ENCODE measurements at places on chromosomes 3 and 15.

- no peak for DNase-seq
These were observed 2.8 kb downstream of the DUSP7 start for GRCh38 chr3:52053307-52054304.

GRCh38 chr15:58484791-58485600 is 53.2 kb downstream of the LIPC start:
- no peak for DNase-seq

GRCh38 chr3:127789051-127789450 is 33.3 kb downstream of the MGLL start:
- no peak for DNase-seq

GRCh38 chr3:103052236-103052830 is 617.5 kb downstream of the ZPLD1 start:
- no peak for DNase-seq

GRCh38 chr3:98612996-98613517 is 19.6 kb upstream of the CPOX start:
- DNase-seq, result no peak

DNA sequence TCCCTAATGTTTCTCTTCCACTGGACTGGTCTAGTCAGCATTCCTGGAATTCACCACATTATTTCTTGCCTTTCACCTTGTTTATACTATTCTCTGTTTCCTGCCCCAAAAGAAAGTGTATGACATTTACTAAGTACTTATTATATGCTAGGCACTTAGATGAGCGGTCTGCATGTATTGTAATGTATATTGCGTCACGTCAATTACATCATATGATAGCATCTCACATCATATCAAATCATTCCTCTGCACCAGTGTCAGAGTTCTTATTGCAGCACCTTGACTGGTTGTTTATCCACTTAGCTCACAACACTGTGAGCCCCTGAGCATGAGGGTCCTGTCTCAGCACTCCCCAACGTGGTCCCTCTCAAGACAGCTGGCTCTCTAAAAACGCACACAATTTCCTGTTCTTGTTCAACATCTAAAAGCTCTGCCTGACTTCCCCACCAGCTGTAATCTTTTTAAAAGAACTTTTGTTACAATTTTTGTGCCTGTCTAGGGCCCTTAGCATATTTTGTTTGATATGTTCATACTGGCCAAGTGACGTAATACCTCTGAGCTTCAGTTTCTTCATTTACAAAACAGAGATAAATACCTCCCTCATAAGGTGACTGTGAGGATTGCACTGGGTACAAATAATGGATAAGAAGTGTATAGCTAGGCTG is 58.8 kb downstream of the ARHGAP31 start:
- DNase-seq, result no peak

GRCh38 chr3:136835089-136835812 is 16.3 kb downstream of the SLC35G2 start:
- no peak for DNase-seq

GRCh38 chr3:184143327-184143726 is 8.2 kb downstream of the EIF2B5 start:
- no peak for DNase-seq

DNA sequence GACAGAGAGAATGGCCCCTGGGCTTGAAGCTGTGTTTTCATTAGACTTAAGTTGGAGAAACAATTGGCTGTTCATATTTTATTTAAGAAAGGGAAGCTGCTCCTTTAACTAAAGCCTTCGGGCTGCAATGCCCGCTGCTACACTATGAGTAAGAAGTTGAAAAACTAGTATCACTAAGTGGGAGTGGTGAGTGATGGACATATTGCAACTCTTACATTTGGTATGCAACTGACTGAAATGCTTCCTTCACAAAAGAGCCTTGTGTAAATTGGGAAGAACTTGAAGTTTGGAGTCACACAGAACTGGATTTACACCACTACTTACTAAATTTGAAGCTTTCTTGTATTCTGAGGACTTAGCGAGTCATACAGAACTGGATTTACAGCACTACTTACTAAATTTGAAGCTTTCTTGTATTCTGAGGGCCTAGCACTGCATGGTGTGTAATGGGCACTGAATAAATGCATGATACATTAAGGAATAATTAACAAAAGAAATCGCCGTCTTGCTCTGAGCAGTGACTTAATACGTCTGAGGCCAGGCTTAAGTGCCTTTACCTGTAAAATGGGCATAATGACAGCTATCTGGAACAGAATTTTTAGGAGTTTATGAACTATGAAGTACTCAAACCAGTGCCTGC is 149.5 kb downstream of the RYR3 start:
- DNase-seq, result no peak

DNA sequence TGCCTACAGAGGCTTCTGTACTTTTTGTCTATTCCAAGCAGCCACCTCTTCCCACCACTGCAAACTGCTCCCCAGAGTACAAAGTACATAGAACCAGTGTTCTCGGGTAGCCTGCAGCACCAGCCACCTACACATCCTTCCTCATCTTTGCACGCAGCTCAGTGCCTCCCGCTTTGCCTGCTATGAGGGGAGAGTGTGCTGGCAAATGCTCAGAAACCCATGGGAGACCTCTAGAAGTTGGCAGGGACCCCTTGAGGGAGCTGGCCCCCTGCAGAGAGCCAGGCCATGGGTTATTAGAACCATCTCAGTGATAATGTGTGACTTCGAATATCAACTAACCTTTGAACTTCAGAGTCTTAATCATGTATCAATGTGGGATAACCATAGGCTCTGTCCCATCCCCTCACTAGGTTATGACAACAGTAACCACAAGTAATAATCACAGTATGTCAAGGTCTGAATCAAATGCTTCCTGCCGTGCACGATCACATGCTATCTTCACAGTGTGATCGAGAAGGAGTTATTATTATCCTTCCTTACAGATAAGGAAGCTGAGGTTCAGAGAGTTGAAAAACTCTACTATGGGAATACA is 22.8 kb upstream of the SMAD3 start:
- no peak for DNase-seq

DNA sequence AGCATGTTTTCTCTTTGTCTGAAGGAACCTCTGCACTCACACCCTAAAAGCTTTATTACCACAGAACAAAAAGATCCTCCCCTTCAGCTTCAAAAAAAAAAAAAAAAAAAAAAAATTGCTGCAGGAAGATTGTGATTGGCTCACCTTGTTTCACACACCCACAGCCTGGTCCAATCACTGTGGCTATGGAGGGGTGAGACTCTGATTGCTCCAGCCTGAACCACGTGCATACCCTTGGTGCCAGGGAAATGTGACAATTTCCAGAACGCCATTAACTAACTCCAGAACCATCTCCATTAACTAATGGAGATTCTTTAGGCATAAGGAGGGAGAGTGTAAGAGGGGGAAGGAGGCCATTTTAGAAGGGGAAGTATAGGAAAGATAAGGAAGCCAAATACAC is 106.5 kb upstream of the CRBN start:
- no peak for DNase-seq

GRCh38 chr3:176896640-176897039 is 300.6 kb downstream of the TBL1XR1 start:
- no peak for DNase-seq

Data from GOT3 (cell line).